Stimulated activated CD8-positive, alpha-beta memory T cell treated with anti-CD3 and anti-CD28 coated beads, Interleukin-15, amount 100 ng/mL, for 48 hours (primary cell): ENCODE measurements at places on chromosomes 3 and 15.

- no peak for DNase-seq
These were observed 53.4 kb downstream of the CHDH start for GRCh38 chr3:53792866-53793265.

DNA sequence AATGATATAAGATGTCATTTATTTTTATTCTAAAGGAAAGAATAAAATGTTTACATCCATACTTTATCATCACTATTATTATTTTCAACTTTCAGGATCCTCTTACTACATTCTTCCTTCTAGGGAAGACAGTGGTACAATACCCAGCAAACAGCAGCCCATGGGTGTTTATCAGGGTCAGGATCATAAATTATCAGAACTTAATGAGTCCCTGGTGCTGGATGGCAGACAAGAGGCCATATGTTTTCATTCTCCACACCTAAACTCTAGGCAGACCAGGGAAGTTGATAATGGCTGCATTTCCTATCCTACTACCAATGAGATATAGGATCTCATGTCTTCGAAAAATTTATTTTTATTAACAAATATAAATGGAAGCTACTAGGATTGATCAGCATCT lies 127.7 kb downstream of the SAMMSON start:
- DNase-seq, result no peak

GRCh38 chr3:127172781-127173515 lies 20.0 kb upstream of the PRR23E start:
- no peak for DNase-seq

DNA sequence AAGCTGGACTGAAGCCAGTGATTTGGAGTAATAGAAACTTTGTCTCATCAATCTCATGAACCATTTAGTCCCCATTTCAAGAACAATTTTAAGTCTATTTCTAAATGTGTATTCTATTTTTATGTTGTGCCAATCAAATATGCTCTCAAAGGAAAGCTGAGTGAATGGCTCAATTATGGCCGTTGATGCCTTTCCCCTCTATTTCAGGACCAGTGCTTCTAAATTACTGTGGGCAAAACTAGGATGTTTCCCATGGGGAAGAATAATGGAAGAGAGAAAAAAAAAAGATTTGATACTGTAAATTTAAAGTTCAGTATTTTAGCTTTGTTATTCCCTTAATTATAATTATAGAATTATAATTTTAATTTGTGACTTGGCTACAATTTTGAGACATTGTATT lies 110.1 kb downstream of the CADM2 start:
- no peak for DNase-seq

- no peak for DNase-seq
These were observed 95.2 kb downstream of the NR1D2 start for GRCh38 chr3:24040311-24040710.

GRCh38 chr15:72110355-72110754 lies 7.6 kb downstream of the MYO9A start:
- no peak for DNase-seq
